ENCODE measurements at places on chromosomes 6 and 20.

- peak; percentile 76 for DNase-seq
These were observed 69.9 kb upstream of the DDR1 start for GRCh38 chr6:30814146-30815040.

- DNase-seq, result no peak
These were observed 448 bp upstream of the RIN2 start for GRCh38 chr20:19757487-19758132.

DNA sequence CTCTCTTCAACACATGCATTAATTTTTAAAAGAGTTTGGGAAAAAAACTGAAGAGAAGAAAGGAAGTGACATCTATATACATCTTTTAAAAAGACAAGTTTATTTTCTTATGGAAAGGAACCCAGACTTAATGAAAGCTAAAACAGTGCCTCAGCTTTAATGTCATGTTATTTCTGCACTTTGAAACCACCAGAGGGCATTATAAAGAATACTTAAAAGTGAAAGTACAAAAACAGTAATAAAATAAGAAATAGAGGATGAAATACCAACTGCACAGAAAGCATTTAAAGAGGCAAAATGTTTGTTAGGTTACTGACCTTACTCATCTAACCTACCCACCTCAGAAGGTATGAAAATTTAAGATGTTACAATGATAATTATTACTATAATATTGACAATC lies 98.8 kb downstream of the HUS1B start:
- DNase-seq, result no peak

DNA sequence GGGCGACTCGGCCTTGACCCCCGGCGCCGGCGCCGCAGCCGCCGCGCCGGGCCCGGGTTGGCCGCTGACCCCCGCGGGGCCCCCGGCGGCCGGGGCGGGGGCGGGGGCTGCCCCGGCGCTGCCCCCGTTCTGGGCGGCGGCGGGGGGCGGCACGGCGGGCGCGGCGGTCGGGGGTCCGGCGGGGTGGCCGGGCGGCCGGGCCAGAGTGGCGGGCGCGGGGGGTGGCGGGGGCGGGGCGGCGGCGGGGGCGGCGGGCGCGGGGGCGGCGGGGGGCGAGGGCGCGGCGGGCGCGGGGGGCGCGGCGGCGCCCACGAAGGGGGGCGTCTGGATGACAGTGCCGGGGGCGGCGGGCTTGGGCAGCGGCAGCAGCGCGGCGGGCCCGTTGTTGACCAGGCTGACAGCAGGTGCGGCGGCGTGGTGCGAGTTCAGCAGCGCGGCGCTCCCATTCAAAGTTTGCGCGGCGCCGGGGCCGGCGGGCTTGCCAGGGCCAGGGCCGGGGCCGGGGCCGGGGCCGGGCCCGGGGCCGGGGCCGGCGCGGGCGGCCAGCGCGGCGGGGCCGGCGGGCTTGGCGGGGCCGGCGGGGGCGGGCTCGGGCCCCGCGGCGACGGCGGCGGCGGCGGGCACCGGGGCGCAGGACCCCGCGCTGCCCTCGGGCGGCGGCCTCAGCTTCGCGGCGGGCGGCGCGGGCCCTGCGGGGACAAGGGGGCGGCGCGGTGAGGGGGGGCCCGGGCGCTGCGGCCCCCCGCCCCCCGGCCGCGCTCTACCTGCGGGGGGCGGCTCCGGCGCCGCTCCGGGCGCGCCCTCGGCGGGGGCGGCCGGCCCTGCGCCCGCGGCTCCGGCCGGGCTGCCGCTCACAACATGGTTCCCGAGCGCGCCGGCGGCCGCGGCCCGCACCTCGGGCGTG lies 659 bp downstream of the TAF4 start:
- DNase-seq, result no peak

DNA sequence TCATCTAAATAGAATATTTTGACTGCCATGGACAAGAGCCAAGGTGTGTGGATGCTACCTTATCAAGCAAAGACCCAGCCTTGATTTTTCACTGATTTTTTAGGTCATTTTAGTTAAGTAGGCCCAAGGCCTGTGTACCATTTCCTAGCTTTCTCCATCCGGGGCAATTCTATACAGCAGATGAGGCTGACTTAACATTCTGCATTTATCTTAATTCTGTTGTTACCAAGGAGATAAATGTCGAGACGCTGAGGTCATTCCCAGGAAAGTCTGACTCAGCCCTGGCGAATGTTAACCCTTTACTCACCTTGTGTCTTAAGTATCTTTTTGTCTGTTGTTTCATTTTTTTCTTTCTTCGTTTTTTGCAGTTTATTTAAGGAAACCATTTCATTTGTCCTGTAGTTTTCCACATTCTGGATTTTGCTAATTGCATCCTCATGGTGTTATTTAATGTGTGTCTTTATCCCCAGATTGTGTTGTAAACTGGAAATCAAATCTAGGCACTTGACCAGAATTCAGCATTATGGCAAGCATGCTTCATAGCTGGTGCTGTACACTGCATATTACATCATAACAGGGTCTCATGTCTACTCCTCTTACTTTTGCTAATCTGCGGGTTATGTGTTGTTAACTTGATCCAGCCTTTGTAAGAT lies 277.0 kb downstream of the CDKAL1 start:
- DNase-seq, result peak; percentile 12

- DNase-seq, result no peak
These were observed 111.1 kb downstream of the COL12A1 start for GRCh38 chr6:75094614-75095200.

DNA sequence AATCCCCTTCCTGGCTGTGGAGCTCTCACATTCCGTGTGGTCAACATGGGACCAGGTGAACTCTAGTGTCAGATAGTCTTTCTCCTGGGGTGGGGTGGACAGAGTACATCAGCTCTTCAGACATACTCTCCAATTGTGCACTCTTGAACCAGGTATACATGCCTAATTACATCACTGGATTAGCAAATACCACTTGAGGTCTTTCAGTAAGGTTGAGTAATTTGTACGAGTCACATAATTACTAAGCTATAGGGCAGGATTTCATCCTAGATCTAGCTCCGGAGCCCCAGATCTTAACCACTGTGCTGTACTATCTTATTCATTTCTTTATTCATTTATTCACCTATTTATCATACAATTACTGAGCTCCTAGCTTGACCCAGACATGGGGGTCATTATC lies 821.3 kb downstream of the TFAP2A start:
- DNase-seq, result no peak

DNA sequence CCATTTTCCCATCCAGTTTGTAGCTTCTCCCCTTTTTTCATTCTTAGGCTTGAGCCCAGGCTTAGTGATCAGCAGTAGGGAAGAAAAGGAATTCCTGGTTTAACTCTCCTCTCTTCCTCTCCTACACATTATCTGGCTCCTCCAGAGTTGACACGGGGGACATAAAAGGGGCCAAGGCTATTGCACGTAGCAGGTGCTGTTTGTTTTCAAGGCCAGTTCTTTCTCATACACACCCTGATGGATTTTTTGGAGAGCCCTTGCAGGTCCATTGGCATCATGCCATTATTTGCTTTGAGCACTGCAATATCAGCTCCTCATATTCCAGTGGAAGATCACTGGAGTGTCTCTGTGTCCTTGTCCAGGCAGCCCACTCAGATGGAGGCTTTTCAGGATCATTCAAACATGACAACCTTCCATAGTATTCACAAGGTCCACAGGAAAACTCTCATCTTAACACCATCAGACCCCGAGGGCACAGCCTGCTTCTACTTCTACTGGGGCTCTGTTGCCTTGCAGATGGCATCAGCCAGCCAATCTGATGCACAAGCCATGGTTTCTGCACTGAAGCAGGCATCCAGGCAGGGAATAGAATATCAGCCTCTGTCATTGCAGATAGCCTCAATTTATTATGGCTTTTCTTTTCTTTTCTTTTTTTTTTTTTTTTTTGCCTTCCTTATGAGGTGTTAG lies 18.8 kb downstream of the PLCB4 start:
- DNase-seq, result no peak

GRCh38 chr6:2215342-2215741 lies 30.1 kb downstream of the GMDS start:
- DNase-seq, result no peak

Data from activated CD4-positive, alpha-beta T cell treated with anti-CD3 and anti-CD28 coated beads, Interleukin-2, amount 50 U/mL, for 16 hours (primary cell).